Mammary epithelial cell (primary cell): ENCODE measurements at places on chromosomes 5 and 9. TPM values are rescaled to one million over a fixed set of nuclear protein-coding genes. Genes with fewer than 3 reads are reported as not detected.

GRCh38 chr9:124551472-124552272 is 44.5 kb upstream of the NR5A1 start:
- peak; percentile 76 for DNase-seq

- no peak for DNase-seq
These were observed 46.1 kb downstream of the STK10 start for GRCh38 chr5:172141949-172142319.

GRCh38 chr5:126857472-126858410 is 80.8 kb downstream of the LMNB1 start:
- DNase-seq = no peak

PRLR gene
- total RNA-seq = 0.17 TPM

DNA sequence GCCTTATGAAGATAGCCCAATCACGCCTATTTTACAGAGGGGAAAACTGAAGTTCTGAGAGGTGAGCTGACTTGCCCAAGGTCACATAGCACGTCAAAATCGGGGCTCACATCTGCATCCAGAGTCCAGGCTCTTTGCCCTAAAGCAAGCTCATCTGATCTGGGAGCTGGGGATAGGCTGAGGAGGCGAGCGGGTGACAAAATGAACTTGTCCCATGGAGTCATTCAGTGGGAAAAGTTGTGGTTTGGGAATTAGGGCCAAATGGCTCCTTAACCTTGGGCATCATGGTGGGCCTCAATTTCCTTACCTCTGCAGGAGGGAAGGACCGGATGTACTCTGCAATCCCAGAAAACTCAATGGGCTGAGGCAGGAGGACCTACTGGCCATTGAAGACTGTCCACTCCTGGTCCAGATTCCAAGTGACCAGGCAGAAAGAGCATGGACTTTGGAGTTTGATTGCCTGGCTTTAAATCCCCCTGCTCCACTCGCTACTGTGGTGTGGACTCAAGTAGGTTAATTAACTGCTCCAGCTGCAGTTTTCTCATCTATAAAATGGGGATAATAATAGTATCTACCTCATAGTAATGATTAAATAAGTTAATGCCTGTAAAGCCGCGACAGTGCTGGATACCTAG is 160.4 kb downstream of the RGS3 start:
- no peak for DNase-seq

CDO1 gene
- total RNA-seq = not detected in 2 replicates

DNA sequence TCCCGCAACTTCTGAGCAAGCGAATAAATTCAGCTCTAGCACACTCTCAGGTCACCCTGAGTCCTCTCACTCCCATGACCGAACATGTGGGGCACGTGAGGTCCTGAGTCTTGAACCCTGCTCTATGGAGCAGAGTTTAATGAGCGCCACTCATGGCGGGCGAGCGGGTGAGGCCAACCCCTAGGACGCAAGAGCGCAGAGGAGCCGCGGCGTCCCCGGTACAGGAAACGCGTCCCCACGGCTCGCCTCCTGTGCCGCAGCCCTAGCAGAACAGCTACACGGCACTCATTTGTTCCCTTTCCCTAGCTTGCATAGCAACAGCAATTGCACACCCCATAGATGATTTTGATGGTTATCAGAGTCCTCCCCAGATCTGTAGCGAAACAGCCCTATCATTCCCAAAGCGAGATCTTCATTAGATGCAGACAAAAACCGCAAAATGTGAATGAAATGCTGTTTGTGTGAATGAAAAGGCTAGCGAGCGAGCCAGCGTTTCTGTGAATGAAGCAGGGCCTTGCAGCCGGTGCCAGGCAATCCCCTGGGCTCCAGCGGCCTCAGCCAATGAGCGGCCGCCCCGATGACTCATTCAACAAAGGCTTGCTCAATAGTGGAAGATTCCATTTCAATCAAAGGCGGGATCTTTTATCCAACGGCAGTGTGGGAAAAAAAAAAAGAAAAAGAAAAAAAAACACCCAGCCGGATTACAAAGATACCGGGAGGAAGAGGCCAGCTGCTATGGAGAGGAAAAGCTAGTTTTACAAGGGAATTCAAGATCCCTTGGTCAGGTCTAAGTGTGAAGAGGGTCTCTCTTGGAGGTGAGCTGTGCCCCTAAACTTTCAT is 1.5 kb upstream of the SHC3 start:
- DNase-seq = peak; percentile 93
